Chondrocyte (in vitro differentiated cells): ENCODE measurements at places on chromosomes 1 and 21. TPM values are rescaled to one million over a fixed set of nuclear protein-coding genes. Genes with fewer than 3 reads are reported as not detected.

The SLC16A4 gene
- 16.5 to 23.9 TPM (median 17.0 TPM) in 3 replicates for total RNA-seq

The TRIM67 gene
- total RNA-seq, result 1.2 to 2.9 TPM (median 1.6 TPM) in 3 replicates

The SLC1A7 gene
- total RNA-seq, result not detected in 3 replicates

The RAB4A gene
- total RNA-seq, result 43.4 to 62.4 TPM (median 58.6 TPM) in 3 replicates

The ILDR2 gene
- total RNA-seq, result 1.3 to 2.7 TPM (median 1.5 TPM) in 3 replicates

The CYP4X1 gene
- total RNA-seq, result 1.0 to 1.1 TPM (median 1.1 TPM) in 3 replicates

DNA sequence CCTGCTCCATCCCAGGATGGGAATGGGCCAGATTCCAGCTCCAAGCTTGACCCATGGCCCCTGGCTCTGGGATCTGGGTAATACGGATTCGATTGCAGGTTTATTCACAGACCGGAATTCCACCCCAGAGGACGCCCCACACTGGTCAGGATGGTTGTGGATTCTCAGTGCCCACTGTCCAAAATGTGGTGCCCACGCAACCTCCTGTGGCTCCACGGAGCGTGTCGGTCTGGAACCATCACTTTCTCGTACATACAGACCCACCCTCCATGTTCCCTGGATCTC lies 31.6 kb downstream of the KRTAP10-1 start:
- DNase-seq, result no peak
- peaks cover 6% of the 10 kb centered on the region for H3K27me3 ChIP-seq

GRCh38 chr1:184494929-184495328 lies 108.1 kb downstream of the C1orf21 start:
- no peak overlapping the region for H3K4me3 ChIP-seq
- H3K4me1 ChIP-seq, result peaks cover 25% of the 10 kb centered on the region
- H3K27ac ChIP-seq, result no peak overlapping the region
- H3K36me3 ChIP-seq, result no peaks in the 10 kb centered on the region

DNA sequence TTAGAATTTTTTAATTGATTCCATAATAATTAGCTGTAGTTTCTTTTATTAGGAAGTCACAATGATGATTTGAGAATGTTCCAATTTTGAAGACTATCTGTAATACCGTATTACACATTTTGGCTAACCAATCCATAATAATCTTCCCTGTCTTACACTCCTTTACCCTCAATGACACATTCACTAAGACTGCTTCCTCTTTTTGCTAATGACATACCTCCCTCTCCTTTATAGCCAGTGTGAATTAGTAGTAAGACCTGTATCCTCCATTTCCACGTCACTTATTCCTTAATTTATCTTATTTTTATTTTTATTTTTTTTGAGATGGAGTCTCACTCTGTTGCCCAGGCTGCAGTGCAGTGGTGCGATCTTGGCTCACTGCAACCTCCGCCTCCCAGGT lies 10.1 kb downstream of the KDM1A start:
- peaks cover 2% of the 10 kb centered on the region for H3K36me3 ChIP-seq
- no peaks in the 10 kb centered on the region for H3K27me3 ChIP-seq
- H3K27ac ChIP-seq, result no peak overlapping the region
- H3K4me3 ChIP-seq, result no peak overlapping the region

DNA sequence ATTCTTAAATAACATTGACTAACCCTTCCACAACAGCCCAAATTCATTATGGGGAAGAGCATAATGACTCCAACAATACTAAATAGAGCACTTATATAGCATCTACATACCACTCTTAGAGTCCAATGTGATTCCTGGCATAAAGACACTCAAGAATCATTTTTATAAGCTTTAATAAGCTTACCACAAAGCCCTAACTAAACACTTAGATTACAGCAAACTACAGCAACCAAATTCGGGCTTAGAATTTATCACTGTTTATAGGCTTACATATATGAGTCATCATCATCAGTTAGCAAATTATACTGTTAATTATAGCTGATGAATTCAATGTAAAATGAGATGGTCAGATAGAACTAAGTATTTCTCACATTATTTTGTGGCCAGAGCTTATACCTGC lies 7.3 kb downstream of the SCYL3 start:
- no peak overlapping the region for H3K4me3 ChIP-seq
- DNase-seq, result no peak
- H3K27ac ChIP-seq, result no peak overlapping the region

- peak overlapping the region; percentile 80 for H3K27ac ChIP-seq
- no peak for DNase-seq
- no peak overlapping the region for H3K4me3 ChIP-seq
- peaks cover 64% of the 10 kb centered on the region for H3K4me1 ChIP-seq
- H3K36me3 ChIP-seq, result no peaks in the 10 kb centered on the region
These were observed 50.1 kb downstream of the RASAL2 start for GRCh38 chr1:178143730-178144690.

DNA sequence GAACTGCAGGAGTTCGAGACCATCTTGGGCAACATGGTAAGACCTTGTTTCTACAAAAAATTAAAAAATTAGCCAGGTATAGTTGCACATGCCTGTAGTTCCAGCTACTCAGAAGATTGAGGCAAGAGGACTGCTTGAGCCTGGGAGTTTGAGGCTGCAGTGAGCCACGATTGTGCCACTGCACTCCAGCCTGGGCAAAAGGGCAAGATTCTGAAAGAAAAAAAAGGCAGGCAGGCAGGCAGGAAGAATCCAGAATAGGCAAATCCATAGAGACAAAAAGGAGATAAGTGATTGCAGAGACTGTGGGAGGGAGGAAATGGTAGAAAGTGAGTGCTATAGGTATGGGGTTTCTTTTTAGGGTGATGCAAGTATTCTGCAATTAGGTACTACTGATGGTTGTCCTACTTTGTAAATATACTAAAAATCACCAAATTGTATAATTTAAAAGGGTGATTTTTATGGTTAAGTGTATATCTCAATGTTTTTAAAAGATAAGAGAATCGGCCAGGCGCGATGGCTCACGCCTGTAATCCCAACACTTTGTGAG lies 29.4 kb downstream of the ZZZ3 start:
- H3K27ac ChIP-seq, result peak overlapping the region; percentile 37
- H3K4me3 ChIP-seq, result no peak overlapping the region
- peaks cover 20% of the 10 kb centered on the region for H3K4me1 ChIP-seq
- no peak for DNase-seq

GRCh38 chr1:47160716-47161115 lies 23.5 kb downstream of the CYP4A22 start:
- peaks cover 3% of the 10 kb centered on the region for H3K36me3 ChIP-seq
- H3K27me3 ChIP-seq, result peaks cover 8% of the 10 kb centered on the region
- no peak overlapping the region for H3K27ac ChIP-seq

DNA sequence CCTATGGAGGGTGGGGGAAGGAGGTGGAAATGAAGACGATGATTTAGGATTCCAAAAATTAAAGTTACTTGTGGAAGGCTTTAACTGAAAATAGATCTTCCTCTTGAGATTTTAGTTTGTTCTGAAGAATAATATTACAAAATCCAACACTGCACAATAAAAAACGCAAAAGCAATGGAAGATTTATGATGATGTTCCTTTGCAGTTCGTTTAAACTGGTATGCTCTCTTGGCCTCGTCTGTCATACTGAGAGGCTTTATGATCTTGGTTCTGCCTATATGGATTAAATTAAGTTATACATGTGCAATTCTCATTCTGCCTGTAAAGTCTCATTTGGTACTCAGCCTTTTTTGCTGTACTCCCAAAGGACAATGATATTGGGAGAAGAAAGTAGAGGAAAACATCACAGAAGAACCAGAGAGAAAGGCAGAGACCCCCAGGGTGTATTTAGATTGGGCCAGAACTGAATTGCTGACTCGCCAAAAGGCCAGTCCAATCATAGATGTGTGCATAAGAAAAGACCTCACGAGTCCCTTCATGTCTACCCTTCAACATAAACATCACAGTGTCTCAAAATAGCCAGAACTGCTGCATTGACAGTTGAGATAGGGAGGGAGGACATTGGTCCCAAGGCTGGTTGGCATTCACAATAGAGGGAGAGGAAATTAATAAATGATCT lies 188.6 kb downstream of the GREM2 start:
- H3K4me1 ChIP-seq, result peaks cover 18% of the 10 kb centered on the region
- H3K27me3 ChIP-seq, result no peaks in the 10 kb centered on the region
- H3K4me3 ChIP-seq, result no peak overlapping the region
- H3K27ac ChIP-seq, result no peak overlapping the region

- H3K4me3 ChIP-seq, result no peak overlapping the region
- no peak for DNase-seq
- no peaks in the 10 kb centered on the region for H3K4me1 ChIP-seq
- H3K27me3 ChIP-seq, result peaks cover 13% of the 10 kb centered on the region
These were observed 25.0 kb downstream of the CD244 start for GRCh38 chr1:160837558-160838205.

DNA sequence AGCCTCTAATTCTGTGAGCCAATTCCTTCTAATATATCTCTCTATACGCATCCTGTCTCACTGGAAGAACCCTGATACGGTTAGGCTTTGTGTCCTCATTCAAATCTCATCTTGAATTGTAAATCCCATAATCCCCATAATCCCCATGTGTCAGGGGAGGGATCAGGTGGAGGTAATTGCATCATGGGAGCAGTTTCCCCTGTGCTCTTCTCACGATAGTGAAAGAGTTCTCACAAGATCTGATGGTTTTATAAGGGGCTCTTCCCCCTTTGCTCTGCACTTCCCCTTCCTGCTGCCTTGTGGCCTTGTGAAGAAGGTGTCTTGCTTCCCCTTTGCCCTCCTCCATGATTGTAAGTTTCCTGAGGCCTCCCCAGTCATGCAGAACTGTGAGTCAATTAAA lies 116.1 kb downstream of the MRPS6 start:
- no peak for DNase-seq
- H3K4me3 ChIP-seq, result no peak overlapping the region
- H3K27ac ChIP-seq, result no peak overlapping the region
- H3K4me1 ChIP-seq, result no peaks in the 10 kb centered on the region

- DNase-seq, result no peak
- no peaks in the 10 kb centered on the region for H3K27me3 ChIP-seq
- H3K36me3 ChIP-seq, result no peaks in the 10 kb centered on the region
- H3K4me1 ChIP-seq, result peaks cover 4% of the 10 kb centered on the region
- no peak overlapping the region for H3K27ac ChIP-seq
These were observed 300.3 kb downstream of the TTLL7 start for GRCh38 chr1:83698644-83699043.

DNA sequence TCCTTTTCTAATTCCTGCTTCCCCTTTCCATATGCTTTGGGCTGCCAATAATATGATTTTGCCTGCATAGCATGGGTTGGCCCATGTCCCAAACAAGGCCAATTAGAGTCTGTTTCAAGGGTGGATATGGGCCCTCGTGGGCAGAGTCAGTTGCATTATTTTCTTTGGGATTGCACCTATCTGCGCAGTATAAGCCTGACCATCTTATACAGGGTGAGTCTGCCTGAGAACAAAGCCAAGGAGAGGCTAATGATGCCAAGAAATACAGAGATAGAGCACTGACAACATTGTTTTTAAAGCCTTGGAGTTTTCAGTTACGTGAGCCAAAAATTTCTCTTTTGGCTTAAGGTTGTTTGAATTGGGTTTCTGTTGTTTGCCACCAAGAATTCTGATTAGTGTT lies 18.6 kb downstream of the OVAAL start:
- H3K27me3 ChIP-seq, result no peaks in the 10 kb centered on the region
- no peak overlapping the region for H3K4me3 ChIP-seq
- DNase-seq, result no peak
- H3K27ac ChIP-seq, result no peak overlapping the region

GRCh38 chr21:40130476-40130875 lies 263.2 kb downstream of the PCP4 start:
- H3K4me3 ChIP-seq, result no peak overlapping the region
- H3K36me3 ChIP-seq, result no peaks in the 10 kb centered on the region
- no peak for DNase-seq
- H3K4me1 ChIP-seq, result no peaks in the 10 kb centered on the region
- H3K27ac ChIP-seq, result no peak overlapping the region

DNA sequence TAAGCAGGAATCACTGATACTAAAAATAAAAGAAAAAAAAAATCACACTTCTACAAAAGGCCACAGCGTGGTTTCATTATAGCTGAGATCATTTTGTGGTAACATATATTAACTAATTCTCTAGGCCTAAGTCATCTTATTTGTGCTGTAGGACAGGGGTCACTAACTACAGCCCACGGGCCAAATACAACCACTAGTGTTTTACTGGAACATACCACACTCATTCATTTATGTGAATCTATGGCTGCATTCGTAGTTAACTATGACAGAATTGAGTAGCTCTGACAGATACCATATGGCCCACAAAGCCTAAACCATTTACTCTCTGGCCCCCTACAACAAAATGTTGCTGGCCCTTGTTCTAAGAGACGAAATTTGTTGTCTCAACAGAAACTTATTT lies 224.4 kb downstream of the VAV3 start:
- no peak overlapping the region for H3K4me3 ChIP-seq
- H3K27me3 ChIP-seq, result peaks cover 6% of the 10 kb centered on the region
- no peak overlapping the region for H3K27ac ChIP-seq
- H3K4me1 ChIP-seq, result peaks cover 3% of the 10 kb centered on the region
- H3K36me3 ChIP-seq, result no peaks in the 10 kb centered on the region
- no peak for DNase-seq

DNA sequence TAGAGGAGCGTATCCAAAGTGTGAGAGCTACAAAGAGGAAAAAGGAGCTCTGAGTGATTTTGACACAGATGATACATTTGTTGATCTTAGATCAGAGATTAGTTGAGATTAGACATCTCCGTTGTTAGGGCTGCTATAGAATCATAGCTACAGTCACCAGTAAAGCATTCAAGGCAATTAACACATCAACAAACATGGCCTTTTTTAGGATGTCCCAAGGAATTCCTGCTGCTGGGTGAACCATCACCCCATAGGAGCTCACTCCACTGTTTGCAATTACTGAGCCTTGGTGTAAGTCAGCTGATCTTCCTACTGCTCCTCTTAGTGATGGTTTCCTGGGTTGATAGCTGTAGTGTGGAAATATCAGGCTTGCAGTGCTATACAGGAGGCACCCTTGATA lies 6.7 kb upstream of the RSRP1 start:
- no peak for DNase-seq
- no peak overlapping the region for H3K27ac ChIP-seq
- H3K4me3 ChIP-seq, result no peak overlapping the region
- no peaks in the 10 kb centered on the region for H3K36me3 ChIP-seq
- no peaks in the 10 kb centered on the region for H3K27me3 ChIP-seq
